Breast epithelium (tissue), 4 donors: ENCODE measurements at places on chromosomes 11 and 22.

DNA sequence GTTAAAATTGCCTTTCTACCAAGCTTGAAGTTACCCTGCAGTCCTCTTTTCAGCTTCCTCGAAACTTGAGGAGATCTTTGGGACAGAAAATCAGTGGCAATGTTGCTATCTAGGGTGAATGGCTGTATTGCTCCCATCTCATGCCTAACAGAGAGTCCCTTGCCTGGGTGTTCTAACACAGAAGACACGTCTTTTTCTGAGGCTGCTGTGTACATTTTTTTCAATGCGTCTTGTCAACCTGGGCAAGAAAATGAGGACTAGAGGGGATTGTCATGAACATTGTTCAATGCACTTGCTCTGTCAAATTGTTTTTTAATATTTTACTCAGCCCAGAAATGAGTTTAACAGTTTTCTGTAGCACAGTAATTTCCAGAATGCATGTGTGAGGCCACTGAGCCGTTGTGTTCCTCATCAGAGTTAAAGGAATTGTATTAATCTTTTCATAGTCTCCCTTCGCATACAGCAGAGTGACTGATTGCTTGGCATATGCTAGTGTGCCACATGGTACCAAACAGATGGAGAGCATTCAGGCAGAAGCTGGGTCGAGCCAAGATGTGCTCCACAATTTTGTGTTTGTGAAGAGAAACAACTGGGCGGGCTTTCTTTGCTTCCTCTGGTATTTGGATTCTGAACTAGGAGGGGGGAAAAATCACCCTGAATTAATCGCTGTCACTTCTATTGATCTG is 86.0 kb downstream of the CASP12 start:
- H3K4me1 ChIP-seq = no peaks in the 10 kb centered on the region
- H3K27me3 ChIP-seq = no peaks in the 10 kb centered on the region
- no peak for DNase-seq
- H3K36me3 ChIP-seq = no peaks in the 10 kb centered on the region

GRCh38 chr22:44623771-44624510 is 78.1 kb upstream of the PRR5 start:
- H3K27ac ChIP-seq = no peak overlapping the region
- no peak for DNase-seq
- H3K4me1 ChIP-seq = no peaks in the 10 kb centered on the region

DNA sequence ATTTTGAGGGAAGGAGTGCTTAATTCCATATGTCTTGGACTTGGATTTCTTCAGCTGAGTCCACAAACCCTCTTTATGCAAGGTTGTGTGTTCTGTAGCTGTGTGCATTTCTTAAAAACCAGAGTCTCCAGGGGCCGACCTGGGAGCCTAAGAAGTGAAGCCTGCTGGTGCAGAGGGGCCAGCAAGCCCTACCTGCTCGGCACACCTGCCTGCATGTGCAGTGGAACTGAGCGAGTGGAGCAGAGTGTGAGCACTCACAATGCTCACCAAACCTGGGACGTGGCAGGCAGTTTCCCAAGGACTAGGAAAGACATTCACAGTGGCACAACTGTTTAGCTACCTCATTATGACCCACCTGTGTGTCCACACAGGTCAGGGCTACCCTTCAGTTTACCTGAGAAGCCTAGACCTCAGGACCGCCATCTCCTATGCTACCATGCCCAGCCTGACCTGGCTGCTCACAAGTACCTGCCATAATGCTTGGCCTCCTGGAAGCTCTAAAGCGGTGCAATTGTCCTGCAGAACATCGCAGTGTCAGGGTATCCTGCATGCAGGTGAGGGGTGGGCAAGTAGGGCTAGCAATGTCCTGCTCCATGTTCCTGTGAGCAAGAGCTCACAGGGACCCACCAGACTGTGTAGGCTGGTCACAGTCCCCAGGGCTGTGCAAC is 3.8 kb downstream of the C22orf39 start:
- H3K36me3 ChIP-seq = no peaks in the 10 kb centered on the region
- no peak for DNase-seq
- H3K27me3 ChIP-seq = no peaks in the 10 kb centered on the region

DNA sequence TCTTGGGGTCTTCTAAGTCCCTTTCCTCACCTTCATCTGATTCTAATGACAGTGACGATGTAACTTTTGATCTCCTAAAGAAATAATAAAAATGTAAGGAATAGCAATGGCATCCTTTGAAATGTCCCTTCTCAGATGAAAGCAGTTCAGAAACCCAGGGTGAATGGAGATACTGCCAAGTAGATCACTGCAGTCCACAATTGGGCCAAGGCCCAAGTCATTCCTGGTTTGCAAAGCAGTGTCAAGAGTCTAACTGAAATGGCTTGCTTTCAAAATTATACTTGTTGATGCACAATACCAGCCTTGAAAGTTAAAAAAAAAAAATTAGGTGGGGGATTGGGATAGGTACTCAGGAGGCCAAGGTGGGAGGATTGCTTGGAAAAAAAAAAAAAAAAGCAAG is 20.4 kb downstream of the ASCC2 start:
- no peaks in the 10 kb centered on the region for H3K27me3 ChIP-seq
- no peak overlapping the region for H3K4me3 ChIP-seq
- H3K36me3 ChIP-seq = no peaks in the 10 kb centered on the region

DNA sequence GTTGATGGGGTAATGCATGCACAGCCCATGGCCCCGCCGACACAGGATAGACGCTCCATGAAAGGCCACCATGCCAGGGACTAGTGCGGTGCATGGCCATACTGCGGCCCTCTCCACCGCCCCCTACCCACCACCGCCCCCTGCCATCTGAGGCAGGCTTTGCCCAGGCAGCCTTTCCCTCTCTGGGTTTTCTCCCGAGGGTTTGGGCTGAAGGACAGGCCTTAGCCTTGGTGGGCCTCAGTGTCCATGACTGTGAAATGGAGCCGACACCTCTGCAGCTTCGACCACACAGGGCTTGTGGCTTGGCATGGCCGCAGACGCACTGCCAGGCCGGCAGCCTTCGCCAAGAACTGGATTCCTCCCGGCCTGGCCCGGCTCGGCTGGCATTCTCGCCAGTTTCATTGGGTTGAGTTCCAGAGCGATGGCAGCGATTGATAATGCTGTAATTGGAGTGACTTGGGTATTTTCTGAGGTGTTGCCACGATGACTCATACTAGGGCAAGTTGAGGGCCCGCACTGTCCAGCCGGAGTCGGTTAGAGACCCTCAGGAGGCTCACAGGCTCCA is 111.3 kb downstream of the WNT7B start:
- H3K4me3 ChIP-seq = no peak overlapping the region
- DNase-seq = peak; percentile 60
- H3K36me3 ChIP-seq = no peaks in the 10 kb centered on the region
- no peaks in the 10 kb centered on the region for H3K27me3 ChIP-seq
- peaks cover 9% of the 10 kb centered on the region for H3K4me1 ChIP-seq

DNA sequence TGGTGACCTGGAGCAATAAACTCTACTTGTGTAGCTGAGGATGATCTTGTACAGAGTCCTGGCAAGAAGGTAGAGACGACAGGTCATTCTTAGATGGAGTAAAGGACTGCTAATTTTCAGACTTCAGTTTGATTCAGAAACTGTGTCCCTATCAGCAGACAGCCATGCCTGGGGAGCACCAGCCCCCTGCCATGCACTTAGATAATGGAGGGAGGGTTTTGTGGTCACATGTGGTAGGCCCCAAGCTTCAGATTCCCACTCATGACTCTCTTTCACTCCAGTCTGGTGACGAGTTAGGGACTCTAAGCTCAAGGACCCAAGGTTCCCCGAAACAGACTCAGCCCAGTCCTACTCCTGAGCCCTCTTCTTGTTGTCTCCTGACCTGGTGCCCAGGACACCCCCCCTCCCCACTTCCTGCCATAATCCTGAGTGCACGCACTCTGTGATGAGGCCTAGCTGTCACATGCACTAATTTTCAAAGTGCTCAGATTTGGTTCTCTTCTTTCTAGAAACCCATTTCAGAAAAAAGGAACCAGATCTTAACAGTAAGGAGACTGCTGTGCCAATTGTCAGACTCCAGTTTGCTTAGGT is 10.2 kb upstream of the AMPD3 start:
- no peaks in the 10 kb centered on the region for H3K27me3 ChIP-seq
- DNase-seq = no peak
- no peak overlapping the region for H3K4me3 ChIP-seq
- no peak overlapping the region for H3K27ac ChIP-seq
- H3K36me3 ChIP-seq = no peaks in the 10 kb centered on the region
- H3K4me1 ChIP-seq = no peaks in the 10 kb centered on the region

- H3K27me3 ChIP-seq = no peaks in the 10 kb centered on the region
- no peaks in the 10 kb centered on the region for H3K36me3 ChIP-seq
- DNase-seq = no peak
- H3K4me1 ChIP-seq = peaks cover 20% of the 10 kb centered on the region
Measured at GRCh38 chr11:35618497-35619115, 346 bp downstream of the FJX1 start.

GRCh38 chr22:30882184-30882717 is 86.3 kb downstream of the MORC2 start:
- no peak overlapping the region for H3K27ac ChIP-seq
- no peaks in the 10 kb centered on the region for H3K36me3 ChIP-seq
- H3K4me1 ChIP-seq = no peaks in the 10 kb centered on the region

GRCh38 chr22:39663751-39664150 is 93.2 kb downstream of the CACNA1I start:
- H3K4me1 ChIP-seq = no peaks in the 10 kb centered on the region
- peak overlapping the region; percentile 48 for H3K4me3 ChIP-seq

GRCh38 chr11:116281173-116282160 is 491.3 kb downstream of the BUD13 start:
- no peak overlapping the region for H3K27ac ChIP-seq
- no peak for DNase-seq
- no peaks in the 10 kb centered on the region for H3K36me3 ChIP-seq
- H3K4me3 ChIP-seq = no peak overlapping the region
- H3K27me3 ChIP-seq = no peaks in the 10 kb centered on the region

GRCh38 chr22:39935116-39935515 is 25.1 kb upstream of the TMA7B start:
- H3K36me3 ChIP-seq = no peaks in the 10 kb centered on the region
- H3K4me1 ChIP-seq = no peaks in the 10 kb centered on the region
- no peak overlapping the region for H3K4me3 ChIP-seq
- DNase-seq = no peak
- H3K27ac ChIP-seq = no peak overlapping the region
